ENCODE measurements at places on chromosomes 2 and 18.

DNA sequence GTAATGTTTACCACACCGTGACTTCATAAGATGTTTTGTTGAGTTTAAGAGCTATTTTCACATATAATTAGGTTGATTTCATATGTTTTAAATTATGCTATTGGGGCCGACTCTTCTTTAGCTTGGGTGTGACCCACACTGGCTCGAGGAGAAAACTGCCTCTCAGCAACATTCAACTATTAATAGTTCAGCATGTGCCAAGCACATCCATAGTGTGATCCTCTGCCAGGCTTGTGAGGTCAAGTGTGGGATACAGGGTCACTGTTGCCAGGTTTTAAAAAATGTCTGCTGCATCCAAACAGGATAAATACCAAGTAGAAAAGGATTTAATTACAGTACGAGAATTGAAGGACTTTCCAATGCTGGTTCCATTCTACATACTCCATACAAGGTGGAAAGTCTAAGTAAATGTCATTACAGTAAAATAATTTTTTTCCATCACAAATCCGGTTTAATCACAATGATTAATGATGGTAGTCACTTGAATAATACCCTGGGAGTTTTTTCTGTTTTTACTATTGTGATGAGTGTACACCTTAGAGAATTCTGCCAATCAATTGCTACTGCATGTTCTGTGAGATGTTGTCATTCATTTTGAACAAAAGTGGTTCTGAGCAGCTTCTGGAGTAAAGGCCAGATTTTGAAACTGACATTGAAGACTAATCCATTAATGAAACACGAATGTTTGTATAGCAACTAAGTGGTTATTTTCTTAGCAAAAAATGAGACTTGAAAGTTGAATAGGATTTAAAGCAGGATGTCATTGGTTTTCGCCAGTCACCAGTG is 84.5 kb downstream of the ABI2 start:
- DNase-seq: no peak

- DNase-seq: no peak
Observed at GRCh38 chr2:28676152-28676835, 75.3 kb upstream of the PPP1CB start.

DNA sequence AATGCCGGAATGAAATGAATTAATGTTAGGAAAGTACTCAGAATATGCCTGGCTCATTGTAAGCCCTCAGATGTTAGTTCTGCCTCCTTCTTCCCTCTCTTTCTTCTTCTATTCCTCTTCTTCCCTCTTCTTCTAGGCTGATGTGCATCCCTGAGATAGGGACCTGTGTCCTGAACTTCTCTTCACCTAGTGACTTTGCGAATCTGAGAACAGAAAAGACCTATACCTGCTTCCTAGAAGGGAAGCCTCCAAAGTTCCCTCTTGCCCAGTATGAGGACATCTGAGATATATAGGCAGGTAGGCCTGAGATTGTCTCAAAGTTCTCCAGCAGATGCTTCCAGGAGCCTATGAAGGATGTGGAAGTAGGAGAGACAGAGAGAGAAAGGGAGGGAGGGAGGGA is 8.1 kb upstream of the CYP27A1 start:
- DNase-seq: no peak

GRCh38 chr2:69139778-69140670 is 127.0 kb downstream of the ANTXR1 start:
- DNase-seq: no peak

DNA sequence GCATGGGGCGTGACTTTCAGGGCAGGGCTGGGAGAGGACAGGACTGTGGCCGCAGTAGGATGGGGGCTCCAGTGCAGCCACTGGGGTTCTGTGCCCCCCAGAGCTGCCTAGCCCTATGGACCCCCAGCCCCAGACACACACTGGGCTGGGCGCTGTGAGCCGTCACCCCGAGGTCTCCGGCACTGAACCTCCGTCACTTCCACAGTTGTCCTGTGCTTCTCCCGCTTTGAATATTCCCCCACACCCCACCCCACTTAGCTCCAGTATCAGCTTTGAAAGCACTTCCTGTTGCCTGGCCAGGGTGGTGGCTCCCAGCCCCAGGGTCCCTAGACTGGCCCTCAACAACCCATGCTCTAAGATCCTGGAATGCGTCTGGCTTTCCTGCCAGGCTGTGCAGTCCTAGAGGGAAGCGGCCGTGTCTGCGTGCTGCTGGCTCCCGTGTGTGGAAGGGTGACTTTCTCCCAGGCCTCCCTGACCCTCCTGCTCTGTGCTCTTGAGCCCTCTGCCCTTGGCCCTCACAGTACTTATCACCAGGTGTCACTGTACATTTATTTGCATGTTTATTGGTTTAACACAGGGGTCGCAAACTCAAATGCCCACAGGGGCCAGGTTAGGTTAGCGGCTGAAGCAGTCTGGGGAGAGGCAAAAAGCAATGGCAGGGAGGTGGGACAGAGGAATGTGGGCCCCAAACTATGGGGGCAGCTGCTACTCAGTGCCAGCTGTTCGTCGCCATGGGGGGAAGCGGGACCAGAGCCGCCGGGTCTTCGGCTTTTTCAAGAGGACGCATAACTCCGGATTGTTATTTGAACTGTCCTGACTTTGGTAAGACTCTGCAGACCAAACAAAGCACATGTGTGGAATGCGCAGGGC is 9.9 kb downstream of the OBSL1 start:
- peak; percentile 55 for DNase-seq

GRCh38 chr2:236830926-236831325 is 254.8 kb upstream of the COPS8 start:
- DNase-seq: no peak

DNA sequence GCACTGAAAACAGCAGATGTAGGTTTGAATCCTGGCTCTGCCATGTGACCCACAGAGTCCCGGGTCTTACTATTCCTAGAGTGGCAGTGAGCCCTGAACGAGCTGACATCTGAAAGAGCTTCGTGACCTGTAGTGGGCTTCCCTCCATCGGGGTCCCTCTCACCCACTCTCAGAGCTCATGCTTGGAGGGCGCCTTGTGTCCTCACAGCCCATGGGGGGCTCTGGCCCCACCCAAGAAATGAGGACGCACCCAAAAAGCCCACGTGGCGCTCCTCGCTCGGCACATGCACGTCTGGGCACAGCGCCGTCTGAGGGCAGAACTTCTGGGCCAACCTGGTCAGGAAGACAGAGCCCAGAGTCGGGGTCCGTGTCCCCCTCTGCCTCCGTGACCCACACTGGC is 23.7 kb downstream of the LBH start:
- DNase-seq: no peak

DNA sequence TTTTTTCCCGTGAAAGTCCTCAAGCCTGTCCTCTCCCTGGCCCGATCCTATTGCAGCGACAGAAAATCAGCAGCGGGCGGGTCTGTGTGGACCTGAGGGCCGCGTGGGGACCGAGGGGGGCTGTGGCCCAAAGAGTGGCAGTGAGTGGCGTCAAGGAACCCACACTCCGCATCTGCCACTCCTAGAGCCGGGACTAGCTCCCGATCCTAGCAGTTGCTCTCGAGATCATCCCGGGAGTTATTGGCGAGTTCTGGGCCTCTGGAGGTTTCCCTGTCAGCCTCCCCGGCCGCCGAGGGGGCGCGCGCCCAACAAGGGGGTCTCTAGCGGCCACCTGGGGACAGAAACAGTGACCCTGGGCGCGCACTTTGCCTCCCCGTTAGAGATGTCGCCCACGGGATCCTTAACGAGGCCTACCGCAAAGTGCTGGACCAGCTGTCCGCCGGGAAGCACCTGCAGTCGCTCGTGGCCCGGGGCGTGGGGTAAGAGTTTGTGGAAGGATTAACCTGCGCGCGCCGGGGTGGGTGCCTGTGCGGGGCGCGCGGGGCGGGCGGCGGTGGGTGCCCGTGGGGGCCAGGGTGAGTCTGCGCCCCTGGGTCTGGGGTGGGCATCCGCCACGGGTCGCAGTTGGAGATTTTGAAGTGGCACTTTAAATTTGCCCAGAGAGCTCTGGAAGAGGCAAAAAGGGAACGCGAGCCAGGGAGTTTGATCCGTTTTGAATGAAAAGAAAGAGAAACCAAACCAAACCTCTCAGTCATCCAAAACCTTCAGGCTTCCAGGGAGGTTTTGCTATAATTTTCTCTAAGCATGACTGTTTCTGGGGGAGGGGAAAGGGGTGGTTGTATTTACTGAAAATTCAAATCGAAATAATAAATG is 3.5 kb downstream of the ADCYAP1 start:
- no peak for DNase-seq

DNA sequence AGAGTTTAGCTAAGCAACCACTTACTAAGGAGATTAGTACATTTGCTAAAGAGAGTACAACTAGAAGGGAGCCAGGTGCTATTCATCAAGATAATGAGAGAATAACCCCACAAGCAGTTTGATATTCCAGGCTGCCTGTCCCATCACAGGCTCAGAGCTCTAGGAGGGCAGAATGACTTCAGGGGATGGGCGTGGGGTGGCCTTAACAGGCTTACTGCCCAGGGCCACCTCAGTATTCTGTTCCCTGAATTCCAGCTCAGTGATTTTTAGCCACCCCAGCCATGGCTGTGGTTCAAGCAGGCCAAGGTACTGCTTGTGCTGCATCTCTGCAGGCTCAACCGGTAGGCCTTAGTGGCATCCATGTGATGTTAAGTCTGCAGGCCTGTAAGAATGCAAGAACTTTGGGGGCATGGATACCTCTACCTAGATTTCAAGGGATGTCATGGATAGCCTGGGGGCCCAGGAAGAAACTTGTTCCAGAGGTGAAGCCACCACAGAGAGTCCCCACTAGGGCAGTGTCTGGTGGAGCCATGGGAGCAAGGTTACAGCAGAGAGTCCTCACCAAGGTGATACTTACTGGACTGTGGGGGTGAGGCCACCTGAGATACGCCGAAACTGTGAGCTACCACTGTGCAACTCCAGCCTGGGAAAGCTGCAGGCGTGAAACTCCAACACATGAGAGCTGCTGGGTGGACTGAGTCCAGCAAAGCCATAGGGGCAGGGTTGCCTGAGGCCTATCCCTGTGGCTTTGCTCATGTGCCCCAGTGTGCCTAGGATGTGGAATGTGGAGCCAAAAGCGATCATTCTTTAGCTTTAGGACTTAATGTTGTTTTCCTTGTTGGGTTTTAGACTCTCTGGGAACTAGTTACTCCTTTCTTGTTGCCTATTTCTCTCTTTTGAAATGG is 107.7 kb downstream of the EHBP1 start:
- DNase-seq: no peak
